ENCODE measurements at places on chromosomes 7 and 10.
A peak's percentile ranks its signal among the peaks of the same experiment; 100 is the strongest.

DNA sequence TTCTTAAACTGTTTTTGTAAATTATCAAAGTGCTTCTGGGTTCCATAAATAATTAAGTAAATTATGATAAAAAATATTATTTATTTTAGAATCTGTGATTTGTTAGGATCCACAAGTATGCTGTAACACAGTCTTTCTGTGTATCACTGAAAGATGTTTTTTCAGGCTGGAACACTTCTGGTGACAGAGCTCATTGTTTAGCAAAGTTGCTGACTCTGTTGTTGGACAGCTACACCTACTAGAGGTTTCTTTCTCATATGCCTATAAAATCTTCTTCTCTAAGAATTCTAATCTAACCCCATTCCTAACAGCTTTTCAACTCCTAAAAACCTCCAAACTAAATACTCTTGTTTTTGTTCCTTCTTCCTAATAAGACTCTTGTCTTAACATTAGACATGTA, 176.8 kb downstream of the THSD7A start:
- DNase-seq: no peak

DNA sequence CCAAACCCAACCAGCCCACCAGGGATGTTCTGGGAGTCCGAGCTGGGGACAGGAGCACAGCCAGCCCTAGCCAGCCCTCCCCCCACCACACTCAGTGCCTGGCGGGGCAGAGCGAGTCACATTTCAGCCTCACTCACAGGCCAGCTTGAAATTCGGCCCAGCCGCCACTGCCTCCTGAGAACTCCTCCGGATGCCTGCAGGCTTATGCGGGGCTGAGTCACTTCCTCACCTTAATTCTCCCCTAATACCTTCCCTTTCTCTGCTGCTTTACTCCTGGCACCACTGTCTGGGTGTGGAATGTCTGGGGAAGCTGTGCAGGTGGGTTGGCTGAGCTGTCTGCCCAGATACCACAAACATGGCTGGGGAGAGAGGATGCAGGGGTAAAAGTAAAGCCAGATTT, 22.6 kb upstream of the DLG5 start:
- no peak for DNase-seq

DNA sequence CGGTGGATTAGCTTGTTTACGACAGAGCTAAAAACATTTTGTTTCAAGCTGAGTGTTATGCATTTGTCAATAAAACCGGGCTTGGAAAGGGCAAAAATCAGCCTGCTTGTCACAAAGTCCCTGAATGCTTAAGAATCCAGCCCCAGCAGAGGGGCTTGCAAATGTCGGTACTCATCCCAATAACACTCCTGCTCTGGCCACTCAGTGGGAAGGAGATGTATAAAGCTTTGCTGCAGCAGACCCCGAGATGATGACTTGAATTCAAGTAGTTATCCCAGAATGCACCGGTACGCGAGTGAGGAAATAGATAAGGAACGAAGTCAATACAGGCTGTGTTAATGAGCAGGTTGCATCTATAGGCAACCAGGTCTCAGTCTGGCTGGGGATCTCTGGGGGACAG, 662.3 kb downstream of the CCSER2 start:
- no peak for DNase-seq

DNA sequence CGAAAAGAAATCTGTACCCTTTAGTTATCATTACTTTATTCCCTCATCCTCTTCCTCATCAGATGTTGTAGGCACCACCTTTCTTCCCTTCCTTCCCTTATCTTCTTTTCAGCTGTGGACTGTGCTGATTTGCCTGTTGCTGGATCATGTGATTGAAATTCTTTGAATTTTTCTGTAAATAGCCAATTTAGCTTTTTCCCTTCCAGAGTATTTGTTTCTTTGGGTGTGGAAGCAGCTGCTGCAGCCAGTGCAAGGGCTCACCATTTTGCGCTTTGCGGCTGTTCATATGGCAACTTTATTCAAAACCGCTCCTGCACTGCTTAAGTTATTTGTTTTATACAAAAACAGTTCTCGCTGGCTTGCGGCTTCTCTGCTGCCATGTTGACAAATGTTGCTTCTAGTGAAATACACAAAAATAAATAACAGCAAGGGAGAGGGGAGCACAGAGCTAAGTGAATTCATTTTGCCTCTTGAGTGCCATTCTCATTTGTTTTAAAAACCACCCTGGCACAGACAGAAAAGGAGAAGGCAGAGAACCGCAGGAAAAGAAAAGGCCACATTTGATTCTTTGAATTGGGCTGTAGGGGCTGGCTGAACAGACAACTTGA, 151.2 kb downstream of the AUTS2 start:
- DNase-seq: no peak

- DNase-seq: no peak
Observed at GRCh38 chr7:30652132-30652531, 30.1 kb downstream of the CRHR2 start.

DNA sequence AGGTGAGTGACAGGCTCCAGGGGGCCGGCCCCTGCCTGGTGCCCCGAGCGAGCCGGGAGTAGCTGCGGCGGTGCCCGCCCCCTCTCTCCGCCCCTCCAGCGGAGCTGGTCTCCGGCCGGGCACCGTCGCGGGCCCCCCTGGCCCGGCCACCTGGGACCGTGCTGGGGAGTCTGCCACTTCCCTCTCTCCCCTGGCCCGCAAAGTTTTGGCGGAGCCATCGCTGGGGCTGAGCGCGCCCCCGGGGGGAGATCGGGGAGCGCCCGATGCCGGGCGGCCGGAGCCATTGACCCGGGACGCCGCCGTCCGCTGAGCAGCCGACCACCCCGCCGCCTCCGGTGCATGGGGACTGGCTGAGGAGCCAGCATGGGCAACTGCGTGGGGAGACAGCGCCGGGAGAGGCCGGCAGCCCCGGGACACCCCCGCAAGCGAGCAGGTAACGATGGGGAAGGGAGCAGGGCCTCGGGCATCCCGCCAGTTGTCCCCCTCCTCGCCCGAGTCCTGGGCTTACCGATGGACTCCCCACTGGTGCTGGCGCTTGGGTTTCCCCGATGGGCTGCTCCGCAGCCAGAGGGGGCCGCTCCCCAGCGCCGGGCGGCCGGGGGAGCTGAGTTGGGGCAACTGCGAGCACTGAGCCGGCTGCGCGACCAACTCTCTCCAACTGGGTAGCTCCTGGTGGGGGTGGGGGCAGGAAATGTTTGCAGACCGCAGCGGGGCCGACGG, at the start of gene UBTD1:
UBTD1 (plus strand) TSS at position 84 of the 720 bp plus-strand sequence; CDS start at position 364, 280 bp downstream.
- peak; percentile 39 for DNase-seq

DNA sequence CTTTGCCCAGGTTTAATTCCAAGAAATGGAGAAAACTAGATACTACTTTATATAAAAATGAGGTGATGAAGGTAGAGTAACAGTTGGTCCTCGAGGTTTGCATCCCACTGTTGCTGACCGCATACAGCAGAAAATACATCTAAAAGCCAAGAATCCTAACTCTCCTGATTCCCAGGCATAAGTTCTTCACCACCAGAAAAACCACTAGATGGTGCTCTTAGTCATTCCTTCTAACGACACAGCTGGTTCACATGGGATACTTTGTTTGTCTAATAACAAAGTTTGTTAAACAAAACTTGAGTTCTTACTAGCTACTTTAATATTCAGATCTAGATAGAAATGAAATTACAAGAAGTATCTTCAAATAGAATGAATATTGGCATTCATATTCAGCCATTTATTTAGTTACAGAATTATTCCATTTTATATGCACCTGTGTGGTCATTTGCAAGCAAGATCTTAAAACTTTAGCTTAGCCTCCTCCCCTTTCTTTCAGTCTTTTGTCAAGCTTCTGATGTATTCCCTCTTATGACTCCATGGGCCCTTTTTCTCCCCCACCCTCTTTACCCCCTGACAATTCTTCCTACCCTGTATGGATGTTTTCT, 54.1 kb upstream of the CYP26C1 start:
- DNase-seq: no peak

DNA sequence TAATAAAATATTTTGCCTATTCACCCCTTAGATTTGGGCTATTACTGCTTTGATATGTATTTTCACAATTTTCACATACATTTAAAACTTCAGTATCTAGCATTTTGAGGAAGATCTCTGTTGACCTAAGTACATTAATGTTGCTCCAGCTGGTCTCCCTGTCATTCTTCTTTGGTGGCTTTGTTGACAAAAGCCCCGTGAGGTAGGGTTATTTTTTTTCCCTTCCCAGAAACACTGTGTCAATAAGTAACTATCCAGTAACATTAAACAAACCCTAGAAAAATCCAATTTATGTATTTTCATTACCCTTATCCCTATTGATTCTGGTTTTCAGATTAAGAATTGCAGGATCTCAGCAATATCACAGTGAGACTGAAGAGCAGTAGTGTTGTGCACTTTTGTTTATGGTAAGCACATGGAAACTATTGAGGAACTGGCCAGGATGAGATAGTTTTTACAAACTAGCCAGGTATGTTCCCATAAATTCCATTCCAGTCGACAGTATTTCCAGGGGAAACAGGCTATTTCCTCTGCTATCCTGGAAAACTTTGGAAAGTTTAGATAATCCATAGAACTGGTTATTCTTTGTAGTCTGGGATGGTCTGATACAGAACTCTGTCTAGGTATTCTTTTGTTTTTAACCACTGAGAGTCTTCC, 198.2 kb downstream of the PON1 start:
- no peak for DNase-seq

- no peak for DNase-seq
Observed at GRCh38 chr7:93092757-93093370, 24.9 kb downstream of the SAMD9 start.

GRCh38 chr10:101397140-101397539, 43.2 kb downstream of the BTRC start:
- DNase-seq: no peak

DNA sequence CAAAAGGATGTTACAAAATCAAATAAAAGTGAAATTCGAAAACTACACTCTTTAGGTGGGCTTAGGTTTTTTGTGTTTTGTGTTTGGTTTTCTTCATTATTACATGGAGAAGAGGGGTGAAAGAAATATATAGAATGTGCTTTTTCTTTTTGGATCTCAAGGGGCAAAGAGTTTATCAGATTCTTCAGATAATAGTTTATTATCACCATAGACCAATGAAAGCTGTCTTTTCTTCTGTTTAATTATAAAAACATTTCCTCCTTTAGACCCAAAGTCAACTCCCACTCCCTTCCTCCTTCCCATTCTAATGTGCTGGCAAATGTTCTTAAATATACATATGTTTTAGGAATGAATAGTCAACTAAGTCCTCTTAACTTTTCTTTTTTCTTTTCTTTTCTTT, 167.6 kb downstream of the AKR1D1 start:
- no peak for DNase-seq

- DNase-seq: no peak
Observed at GRCh38 chr7:124489925-124490324, 275.7 kb downstream of the GPR37 start.

GRCh38 chr10:89164080-89164479, 43.0 kb downstream of the CH25H start:
- no peak for DNase-seq

DNA sequence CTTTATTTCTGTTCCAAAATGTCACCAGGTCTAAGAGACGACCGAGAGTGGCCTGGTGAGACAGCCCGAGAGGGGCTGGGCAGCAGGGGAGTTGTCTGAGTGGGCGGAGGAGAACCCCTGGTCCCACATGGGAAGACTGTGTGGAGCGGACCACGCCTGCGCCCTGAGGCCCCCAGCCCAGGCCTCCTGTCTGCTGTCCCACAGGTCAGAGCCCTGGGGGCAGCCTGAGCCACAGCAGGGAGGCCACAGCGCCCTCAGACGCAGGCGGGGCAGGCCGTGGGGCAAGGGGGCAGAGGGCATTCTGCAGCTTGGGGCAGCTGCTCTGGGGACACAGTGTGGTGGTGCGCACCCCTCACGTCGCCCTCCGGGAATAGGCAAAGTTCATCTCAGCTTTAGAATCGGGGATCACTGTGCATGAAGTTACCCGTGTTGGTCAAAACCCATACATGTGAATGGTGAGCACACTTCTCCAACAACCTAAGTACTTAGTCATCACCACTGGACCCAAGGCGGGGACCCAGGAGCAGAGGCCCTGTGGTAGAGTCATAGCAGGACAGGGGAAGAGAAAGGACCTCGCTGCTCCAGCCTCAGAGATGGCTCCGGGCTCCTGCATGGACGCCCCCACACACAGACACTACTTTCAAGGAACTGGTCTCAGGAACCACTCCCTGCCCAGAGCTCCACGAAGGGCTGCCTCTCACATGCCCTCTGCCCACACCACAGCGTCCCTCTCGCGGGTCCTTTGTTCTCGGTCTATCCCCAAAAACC, 214.7 kb downstream of the ELFN1 start:
- no peak for DNase-seq

DNA sequence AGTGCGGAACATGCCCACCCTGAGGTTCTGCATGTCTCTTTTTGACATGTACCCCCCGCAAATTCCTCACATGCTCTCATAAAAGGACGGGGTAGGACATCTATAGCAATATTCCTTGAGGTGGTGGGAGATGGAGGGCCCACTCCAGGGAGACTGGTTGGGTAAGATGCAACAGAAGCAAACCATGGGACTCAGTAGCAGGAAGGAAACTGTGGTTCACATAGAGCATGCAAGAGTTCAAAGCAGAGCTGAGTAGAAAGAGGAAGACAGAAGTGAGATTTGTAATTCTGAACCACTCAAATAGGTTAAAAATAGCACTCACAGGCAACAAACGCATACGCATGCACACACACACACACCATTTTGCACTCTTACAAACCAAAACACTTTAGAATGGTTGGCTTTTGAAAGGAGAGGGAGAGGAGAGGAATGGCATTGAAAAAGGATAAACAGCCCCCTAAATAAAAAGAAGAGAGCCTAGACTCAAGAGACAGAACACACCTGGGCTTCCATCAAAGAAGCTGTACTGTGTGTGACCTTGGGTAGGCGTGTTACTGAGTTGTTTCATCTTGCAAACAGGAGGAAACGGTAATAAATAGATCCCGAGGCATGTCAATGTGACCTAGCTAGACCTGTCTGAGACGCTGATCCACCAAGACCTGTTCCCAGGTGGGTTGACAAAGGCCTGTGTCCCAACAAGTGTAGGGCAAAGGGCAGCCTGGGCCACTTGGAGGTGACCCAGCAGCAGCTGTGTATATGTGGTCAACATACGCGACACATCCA, 77.6 kb upstream of the LRRC4 start:
- DNase-seq: no peak

DNA sequence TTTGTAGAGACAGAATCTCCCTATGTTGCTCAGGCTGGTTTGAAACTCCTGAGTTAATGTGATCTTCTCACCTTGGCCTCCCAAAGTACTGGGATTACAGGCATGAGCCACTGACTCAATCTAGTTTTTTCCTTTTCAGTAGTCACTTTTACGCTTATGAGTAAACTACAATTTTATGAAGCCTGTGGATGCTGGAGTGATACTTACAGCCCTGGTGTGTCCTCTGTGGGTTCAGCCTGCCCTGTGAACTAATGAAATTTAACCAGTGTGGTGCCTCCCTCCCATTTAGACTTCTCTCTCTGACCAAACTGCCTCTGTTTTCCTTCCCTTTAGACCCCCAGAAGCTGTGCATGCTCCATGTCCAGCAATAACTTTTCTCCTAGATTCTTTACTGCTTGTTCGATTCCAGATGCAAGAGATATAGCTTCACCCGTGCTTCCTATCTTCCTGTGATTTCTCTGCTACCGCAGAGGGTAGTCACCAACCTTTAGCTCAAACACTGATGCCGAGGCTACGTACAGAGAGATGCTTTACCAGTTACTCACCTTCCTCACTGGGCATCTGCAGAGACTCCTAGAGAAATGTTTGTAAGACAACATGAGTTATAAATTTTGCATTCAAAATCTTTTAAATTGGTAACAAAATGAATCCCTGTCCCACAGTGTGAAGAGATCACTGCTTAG, 90.8 kb downstream of the KIAA1217 start:
- DNase-seq: no peak

- no peak for DNase-seq
Observed at GRCh38 chr7:28128608-28129007, 52.0 kb downstream of the JAZF1 start.

Measured in activated CD8-positive, alpha-beta memory T cell treated with anti-CD3 and anti-CD28 coated beads, Interleukin-2, amount 50 U/mL, for 4 hours (primary cell).